ENCODE measurements at places on chromosomes 11 and 22.
A peak's percentile ranks its signal among the peaks of the same experiment; 100 is the strongest.

DNA sequence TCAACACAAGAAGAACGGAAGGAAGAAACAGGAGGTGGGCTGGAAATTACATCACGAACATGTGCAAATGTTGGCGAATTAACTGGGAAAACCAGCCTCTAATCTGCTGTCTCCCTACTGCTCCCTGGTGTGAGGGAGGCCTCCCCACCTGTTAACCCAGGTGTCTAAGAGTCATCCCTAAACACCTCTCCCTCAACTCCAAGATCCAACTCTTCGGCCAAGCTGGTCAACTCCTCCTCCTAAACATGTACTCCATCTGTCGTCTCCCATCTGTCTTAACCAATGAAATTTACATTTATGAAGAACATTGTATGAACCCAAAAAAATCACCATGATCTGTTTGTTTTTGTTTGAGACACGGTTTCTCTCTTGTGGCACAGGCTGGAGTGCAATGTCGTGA, 154.2 kb downstream of the LARGE1 start:
- DNase-seq: no peak

DNA sequence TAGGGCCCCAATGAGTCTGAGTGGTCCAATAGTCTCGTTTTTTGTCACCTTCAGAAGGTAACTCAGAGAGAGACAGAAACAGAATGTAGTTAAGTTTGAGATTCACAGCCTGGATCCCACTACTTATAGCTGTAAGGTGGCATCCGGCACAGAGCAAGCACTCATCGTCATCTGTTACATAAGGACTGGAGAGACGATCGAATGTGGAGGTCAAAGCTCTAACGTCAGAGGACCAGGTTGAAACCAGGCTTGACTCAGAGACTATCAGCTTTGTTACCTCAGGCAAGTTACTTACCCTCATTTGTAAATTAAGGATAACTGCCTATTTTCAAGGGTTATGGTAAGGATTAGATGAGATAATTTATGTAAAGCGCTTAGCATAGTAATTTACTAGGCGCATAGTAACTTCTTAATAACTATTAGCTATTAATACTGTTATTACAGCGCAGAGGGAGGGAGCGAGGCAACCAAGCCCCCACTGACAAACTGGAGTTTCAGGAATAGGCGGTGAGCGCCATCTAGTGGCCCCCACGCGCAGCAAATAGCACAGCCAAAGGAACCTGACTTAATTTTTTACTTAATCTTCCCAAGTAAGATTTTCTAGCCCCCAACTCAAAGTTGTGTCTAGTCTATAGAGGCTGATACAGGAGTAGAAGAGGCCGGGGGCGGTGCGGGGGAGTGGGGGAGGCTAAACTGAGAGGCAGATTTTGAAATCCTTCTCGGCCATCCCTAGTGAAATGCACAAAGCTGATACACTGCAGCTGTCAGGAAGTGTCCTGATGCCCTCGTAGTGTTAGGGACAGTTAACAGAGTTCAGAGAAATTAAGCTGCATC, 29.0 kb upstream of the API5 start:
- peak; percentile 24 for DNase-seq

DNA sequence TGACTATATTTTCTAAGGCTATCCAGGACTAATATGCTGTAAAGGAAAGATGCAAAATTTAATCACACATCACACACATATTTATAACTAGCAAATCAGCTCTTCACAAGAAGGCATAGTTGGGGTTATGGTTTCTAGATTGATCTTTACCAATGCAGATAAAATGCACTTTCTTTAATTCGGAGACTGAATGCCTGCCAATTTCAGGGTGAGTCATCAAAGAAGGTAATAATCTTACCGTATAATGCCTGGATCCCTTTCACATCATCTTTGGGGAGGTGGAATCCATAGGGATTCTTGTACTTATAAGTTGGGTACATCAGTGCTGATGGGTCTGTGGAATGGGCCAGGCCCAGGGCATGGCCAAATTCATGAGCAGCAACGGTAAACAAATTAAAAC, 16.4 kb downstream of the MMP20 start:
- DNase-seq: no peak

DNA sequence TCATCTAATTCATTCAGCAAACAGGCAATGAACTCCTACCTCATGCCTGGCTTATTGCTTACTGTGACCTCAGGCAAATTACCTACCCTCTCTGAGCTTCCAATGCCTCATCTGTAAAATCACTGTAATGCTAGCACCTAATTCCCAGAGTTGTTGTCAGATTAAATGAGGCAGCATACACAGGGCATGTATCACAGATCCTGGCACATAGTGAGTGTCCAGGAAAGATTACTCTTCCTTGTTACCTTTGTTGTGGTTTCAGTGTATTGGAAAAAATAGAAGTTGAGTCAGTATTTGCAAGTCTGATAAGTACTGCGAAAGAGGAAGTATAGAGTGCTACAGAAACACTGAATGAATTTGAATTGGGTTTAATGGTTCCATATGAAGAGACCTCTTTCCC, 26.4 kb upstream of the LRRC55 start:
- DNase-seq: no peak

DNA sequence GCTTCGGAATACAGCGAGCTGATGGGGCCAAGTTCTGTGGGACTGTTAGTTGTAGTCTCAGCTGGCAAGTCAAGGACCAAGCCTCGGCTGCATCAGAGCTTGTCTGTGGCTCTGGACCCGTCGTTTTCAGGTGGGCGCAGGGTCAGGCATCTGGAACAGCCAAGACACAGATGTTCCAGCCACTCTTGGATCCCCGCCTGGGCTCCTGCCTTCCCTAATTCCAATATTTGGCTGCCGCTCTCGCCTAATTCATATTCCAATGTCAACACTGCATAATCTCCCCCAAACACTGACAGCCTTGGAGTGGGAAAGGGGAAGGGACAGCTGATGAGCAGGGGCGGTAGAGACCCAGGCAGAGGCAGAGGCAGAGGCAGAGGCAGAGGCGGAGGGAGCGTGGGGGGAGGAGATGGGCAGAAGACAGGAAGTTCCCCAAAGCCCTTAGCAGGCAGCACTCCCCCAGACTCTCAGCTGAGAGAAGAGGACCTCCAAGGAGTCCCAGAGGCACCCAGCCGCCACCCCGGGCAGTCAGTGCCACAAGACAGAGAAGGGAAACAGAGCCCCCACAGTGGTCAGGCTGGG, 49.6 kb upstream of the SLC35C1 start:
- no peak for DNase-seq

DNA sequence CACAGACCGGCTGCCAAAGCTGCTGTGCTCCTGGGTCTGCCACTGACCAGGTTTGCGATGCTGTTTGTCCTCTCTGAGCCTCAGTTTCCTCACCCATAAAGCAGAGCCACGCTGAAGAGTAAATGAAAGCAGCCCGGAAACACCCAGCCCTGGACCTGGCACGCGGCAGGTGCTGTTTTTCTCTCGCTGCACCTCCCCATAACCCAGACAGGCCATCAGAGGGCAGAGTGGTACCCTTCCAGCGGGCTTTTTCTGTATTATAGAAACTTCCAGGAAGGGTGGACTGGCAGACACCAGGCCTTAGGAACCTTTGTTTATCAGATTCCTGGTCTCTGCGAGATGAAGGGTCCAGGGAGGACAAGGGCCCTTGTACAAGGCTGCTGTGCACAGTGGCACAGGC, 17.9 kb upstream of the FGF19 start:
- DNase-seq: no peak

GRCh38 chr22:18909556-18909955, 3.4 kb downstream of the DGCR6 start:
- no peak for DNase-seq
